ENCODE measurements at places on chromosomes 11 and 22.

- no peak for DNase-seq
Observed at GRCh38 chr11:115528225-115528624, 24.0 kb upstream of the CADM1 start.

DNA sequence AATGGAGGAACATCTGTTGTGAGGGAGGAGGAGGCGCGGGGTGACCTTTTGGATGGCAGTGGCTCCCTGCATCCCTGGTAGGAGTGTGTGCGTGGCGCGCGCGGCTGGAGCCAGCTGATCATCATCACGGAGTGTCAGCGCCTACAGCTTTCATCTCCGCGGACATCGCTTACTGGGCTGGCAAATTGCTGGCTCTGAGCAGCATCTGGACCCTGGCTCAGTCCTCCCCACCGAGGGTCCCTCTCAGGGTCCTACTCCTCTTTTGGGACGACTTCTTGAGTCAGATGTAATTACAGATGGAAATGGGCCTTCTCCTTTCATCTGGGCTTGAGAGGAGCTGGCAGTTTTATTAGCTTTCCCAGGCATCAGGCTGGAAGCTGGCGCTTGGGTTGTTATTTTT is 85.3 kb downstream of the CACNA1I start:
- no peak for DNase-seq

DNA sequence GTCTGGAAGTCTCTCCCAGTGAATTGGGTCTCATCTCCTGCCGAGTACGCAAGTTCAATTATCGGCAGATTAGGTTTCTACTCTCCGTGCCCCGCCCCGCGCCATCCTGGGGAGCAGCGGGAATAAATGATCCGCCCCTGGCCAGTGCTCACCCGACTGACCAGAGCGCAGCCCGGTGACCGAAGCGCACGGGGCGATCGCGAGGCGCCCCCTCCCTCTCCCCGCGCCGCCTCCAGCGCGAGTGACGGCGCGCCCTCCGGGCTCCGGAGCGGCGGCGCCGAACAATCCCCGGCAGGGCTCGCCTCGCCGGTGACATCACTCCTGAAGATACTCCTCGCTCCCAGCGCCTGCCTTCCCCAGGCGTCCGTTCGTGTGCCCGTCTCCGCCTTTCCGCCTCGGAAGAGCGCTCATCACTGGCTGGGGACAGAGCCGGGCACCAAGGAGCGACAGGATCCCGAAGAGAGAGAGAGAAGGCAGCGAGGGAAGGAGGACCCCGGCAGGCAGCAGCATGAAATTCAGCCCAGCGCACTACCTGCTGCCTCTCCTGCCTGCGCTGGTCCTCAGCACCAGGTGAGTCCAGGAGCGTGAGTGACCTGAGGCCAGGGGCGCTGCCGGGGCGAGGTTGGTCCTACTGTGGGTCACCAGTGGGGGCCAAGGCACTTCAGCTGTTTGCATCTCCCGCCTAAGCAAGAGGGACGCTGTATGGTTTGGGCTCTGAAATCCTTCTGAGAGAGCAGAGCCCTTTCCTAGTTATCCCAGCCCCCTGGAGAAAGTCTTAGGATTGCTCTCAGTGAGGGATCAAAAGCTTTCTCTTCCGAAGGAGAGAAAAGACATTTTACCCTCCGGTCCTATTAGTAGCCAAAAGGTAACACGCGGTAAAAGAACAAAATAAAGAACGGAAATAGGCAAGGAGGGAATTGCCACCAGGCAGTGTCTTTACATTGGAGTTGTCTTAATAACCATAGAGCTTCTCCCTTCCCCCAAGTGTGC is at the start of gene LUZP2:
Gene LUZP2 (plus strand): TSS at position 318 of the 990 bp plus-strand sequence.
- peak; percentile 69 for DNase-seq

GRCh38 chr11:88508759-88509581 is 171.4 kb upstream of the CTSC start:
- peak; percentile 54 for DNase-seq
